Right cardiac atrium (tissue), 5 donors: ENCODE measurements at places on chromosomes 7 and 10. TPM values are rescaled to one million over a fixed set of nuclear protein-coding genes. Genes with fewer than 3 reads are reported as not detected.

Gene CYP3A7
- not detected for total RNA-seq

Gene SUN1
- total RNA-seq, result 139 TPM

Gene NKX1-2
- total RNA-seq, result not detected

Gene BAZ1B
- 48.3 TPM for total RNA-seq

Gene DKK1
- not detected for total RNA-seq

- DNase-seq, result no peak
Measured at GRCh38 chr7:33262476-33262875, 133.1 kb downstream of the BBS9 start.

GRCh38 chr10:84447701-84448400 is 119.5 kb downstream of the CCSER2 start:
- no peak for DNase-seq

DNA sequence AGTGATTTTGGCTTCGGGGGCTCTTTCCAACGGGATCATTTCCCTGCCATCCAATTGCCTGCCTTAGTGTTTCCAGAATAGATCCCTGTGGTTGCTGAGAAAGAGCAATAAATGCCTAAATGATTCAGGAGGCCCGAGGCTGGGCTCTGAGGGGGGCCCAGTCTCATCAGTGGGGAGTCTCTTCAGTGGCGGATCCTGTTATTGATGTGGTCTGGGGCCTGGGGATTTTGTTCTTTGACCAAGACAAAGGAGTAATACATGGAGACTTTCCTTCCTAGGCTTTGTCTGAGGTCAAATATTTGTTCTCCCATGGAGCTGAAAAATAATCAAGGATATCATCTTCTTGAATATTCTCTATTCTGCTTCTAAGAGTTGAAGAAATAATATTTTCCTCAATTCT is 40.8 kb downstream of the TAS2R41 start:
- no peak for DNase-seq

GRCh38 chr10:14185316-14186045 is 145.2 kb downstream of the FRMD4A start:
- no peak for DNase-seq

GRCh38 chr10:101896225-101896877 is 52.8 kb upstream of the KCNIP2 start:
- no peak for DNase-seq

DNA sequence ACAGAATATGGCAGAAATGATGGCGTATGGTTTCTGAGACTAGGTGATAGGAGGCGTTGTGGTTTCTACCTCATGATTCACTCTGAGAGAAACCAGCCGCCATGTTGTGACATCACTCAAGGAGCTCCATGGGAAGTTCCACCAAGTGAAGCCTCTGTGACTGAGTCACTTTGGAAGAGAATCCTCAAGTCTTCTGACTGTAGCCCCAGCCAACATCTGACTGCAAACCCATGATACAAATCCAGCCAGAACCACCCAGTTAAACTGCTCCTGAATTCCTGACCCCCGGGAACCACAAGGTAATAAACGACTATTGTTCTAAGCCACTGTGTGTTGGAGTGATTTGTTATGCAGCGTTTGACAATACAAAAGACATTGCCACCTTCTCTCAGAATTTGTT is 91.1 kb upstream of the CARD11 start:
- no peak for DNase-seq

- no peak for DNase-seq
Measured at GRCh38 chr10:63761243-63761642, 240.0 kb downstream of the REEP3 start.

- no peak for DNase-seq
Measured at GRCh38 chr10:62651341-62651740, 153.2 kb upstream of the ADO start.

DNA sequence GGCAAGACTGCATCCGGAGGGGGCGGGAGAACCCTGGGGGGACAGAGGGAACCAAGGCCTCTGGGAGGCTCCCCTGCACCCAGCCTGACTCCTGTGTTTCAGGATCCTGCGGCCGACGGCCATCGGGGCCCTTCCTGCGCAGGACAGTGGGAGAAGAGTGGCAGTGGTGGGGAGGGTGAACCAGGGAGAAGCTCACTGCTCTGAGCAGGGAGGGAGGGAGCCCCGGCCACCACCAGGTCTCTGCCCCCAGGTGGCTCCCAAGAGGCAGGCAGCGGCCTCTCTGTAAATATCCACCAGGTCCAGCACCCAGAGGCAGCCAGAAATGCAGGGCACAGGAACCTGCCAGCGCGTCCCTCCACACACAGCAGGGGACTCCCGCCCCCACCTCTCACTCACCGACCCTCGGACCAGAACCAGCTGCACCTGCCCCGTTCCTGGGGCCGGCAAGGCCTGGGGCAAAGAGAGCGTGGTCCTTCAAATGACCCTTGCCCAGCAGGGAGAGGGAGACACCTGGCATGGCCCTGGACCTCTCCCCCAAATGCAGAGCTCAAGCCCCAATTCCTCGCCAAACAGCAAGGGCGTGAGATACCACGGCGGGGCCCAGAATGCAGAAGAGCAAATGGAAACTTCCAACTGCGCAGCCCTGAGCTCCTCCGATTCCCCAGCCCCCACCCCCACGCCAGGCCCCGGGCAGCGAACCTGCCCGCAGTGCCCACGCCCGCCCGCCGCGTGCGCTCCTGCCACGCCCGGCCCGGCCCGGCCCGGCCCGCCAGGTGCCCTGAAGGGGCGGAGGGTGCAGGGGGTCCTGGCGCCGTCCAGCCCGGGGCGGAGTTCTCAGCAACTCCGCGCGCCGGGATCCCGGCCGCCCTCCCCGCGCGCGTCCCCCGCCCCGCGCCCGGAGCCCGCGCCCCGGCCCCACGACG is 805 bp downstream of the RASGEF1A start:
- no peak for DNase-seq

DNA sequence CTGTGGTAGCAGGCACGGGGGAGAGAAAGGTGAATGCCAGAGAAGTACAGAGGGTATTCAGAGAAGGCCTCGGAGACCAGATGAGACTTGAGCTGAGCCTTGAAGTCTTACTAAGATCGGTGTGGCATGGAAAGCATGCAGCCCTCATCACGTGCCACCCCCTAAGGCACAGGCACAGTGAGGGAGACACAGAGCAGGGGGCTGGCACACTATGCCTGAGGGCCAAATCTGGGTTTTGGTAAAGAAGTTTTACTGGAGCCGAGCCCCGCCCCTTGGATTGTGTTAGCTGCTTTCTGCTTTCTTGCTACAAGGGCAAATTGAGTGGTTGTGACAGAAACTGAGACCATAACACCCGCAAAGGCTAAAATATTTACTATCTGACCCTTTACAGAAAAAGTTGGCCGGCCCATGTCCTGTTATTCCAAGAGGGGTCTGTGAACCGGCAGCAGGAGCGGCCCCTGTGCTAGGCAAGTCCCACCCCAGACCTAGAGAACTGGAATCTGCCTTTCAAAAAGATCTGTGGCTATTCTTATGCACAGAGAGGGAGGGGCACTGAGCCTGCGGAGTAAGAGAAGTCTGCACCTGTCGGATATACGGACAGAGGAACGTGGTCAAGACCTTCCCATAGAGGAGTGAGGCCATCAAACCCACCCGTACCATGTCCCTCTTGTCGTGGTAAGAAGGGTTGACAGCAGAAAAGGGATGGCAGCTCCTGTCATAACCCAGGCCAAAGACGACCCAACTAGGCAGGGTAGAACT is 109.3 kb upstream of the RHEB start:
- DNase-seq, result no peak

DNA sequence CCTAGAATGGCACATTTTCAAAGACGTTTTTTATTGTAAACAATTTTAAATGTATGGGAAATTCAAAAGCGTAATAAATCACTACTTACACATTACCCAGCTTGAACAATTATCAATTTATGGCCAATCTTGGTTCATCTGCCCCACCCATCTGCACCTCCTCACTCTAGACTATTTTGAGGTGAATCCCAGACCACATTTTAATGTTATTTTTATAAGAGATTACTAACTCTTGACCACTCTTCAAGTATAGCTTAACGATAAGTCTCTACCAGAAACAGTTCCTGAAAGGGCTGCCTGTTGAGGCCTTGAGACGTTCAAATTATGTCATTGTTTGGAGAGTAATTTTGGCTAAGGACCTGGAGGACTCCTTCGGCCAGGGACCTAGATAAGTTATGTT is 33.2 kb downstream of the ECHDC3 start:
- no peak for DNase-seq

- DNase-seq, result no peak
Measured at GRCh38 chr7:111650456-111650999, 88.2 kb upstream of the IMMP2L start.

DNA sequence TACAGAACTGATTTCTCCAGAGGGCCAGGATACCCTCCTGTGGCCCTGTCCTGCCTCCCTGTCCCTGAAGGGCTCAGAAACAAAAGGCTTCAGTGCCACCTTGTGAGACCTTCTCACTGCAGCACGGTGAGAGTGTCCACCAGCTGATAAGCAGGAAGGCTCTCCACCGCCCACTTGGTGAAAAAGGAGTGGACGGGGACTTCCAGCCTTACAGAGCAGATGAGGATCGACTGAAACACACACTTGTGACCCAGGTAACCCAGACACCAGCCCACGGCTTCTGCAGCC is 330.1 kb downstream of the GRID1 start:
- DNase-seq, result no peak

GRCh38 chr7:8035192-8035591 is 66.6 kb downstream of the GLCCI1 start:
- DNase-seq, result no peak

- no peak for DNase-seq
Measured at GRCh38 chr10:78279756-78280155, 246.1 kb downstream of the RPS24 start.

GRCh38 chr10:106559442-106559841 is 605.1 kb downstream of the SORCS1 start:
- DNase-seq, result no peak

DNA sequence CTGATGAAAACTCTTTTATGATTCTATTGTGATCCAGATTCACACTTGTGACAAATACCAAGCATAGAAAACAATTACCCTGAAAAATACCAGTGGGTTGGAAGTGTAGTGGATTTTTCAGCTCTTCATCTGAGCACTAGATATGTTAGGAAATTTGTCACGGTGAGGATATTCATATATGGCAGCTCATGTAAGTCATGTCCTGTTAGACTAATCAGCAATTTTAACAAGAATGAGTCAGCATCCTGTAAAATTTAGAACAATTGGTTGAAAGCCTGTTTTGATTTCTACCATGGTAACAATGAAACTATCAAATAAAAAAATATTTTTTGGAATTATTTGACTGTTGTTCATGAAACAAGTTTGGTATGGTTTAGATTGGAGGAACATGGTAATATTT is 334.3 kb downstream of the CACNA2D1 start:
- DNase-seq, result no peak
